Renal cortex interstitium (tissue), 15 donors: ENCODE measurements at places on chromosomes 2 and 18.

- DNase-seq = no peak
Measured at GRCh38 chr2:102724016-102724490, 37.8 kb upstream of the TMEM182 start.

DNA sequence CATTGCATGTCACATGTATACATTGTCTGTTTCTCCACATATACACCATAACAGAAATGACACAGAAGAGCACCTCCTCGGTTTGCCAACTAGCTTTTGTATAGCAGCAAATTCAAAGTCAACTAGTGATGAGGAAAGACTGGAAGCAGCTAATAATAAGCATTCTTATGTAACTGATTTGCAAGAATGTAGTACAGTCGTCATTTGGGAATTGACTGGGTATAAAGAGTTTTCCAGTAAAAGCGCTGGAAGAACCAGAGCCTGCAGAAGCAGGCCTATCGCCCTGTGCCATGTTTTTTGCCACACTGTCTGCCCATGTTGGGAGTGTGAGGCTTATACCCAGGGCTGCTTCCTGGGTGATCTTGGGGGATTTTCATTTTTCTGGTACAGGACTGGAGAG lies 310.6 kb downstream of the GBX2 start:
- DNase-seq = no peak

DNA sequence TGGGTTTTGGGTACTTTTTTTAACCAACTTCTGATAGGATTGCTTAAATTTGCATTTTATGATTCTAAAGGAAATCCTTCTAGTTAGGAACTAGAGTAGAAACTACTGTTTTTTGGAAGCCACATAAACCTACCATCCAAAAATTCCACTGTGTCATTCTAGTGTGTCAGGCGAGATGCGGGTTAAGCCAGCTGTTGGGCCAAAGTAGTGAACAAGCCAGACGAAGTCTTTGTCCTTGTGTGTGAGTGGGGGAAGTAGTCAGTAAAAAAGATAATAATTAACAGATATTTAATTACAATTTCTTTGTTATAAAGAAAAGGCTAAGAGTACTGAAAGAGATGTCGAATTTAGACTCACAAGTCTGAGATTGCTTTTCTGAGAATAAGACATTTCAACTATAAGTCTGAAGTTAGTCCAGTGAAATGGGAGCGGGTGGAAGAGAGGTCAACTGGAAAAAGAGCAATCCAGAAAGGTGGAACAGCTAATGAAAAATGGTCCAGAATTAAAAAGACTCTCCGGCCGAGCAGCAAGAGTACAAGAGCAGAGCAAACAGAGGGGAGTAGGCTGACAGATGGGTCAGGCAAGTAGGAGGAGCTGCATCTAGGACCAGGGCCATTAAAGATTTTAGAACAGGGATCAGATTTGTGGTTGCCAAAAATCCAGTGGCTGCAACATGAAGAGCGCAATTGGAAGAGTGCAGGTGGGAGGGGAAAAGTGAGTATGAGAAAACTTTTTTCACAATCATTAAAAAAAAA lies 1.5 kb downstream of the EPB41L5 start:
- peak; percentile 15 for DNase-seq

- no peak for DNase-seq
Measured at GRCh38 chr2:98929920-98930319, 6.1 kb downstream of the CRACDL start.

GRCh38 chr2:158463496-158464095 lies 6.8 kb downstream of the PKP4 start:
- no peak for DNase-seq

DNA sequence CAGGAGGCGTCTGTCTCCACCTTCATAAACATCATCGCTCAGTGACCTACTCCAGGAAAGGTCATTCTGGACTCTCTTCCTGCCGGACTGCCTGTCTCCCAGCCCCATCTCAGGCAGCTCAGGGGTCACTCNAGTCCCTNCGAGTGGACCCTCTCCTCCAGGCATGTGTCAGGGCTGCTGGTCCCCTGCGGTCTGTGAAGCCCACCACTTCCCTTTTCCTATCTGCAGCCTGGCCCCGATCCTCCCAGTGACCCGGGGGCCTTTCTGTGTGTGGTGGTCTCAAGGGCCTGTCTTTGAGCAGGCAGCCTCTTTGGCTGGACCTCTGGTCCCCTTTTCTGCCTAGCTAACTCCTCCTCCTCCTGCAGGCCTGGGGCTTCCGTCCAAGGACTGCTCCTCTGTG lies 5.9 kb upstream of the PARD6G start:
- DNase-seq = no peak

DNA sequence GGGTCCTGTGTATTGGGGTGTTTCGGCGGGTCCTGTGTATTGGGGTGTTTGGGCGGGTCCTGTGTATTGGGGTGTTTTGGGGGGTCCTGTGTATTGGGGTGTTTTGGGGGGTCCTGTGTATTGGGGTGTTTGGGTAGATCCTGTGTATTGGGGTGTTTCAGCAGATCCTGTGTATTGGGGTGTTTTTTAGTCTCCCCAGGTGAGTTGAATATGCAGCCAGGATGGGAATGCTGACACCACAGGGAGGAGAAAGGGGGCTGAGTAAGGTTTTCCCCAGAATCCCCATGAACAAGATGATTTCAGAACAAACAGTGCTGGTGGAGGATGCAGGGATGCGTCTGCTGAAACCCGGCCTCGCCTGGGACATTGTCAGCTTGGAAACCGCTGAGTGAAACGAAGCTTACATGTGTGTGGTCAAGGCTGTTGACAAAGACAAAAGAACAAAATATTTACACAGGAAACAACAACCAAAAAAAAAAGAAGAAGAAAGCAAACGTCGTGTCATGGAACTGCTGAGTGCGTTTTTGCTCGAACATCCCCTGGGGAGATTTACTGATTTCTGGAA lies 88.5 kb upstream of the ODC1 start:
- DNase-seq = no peak

DNA sequence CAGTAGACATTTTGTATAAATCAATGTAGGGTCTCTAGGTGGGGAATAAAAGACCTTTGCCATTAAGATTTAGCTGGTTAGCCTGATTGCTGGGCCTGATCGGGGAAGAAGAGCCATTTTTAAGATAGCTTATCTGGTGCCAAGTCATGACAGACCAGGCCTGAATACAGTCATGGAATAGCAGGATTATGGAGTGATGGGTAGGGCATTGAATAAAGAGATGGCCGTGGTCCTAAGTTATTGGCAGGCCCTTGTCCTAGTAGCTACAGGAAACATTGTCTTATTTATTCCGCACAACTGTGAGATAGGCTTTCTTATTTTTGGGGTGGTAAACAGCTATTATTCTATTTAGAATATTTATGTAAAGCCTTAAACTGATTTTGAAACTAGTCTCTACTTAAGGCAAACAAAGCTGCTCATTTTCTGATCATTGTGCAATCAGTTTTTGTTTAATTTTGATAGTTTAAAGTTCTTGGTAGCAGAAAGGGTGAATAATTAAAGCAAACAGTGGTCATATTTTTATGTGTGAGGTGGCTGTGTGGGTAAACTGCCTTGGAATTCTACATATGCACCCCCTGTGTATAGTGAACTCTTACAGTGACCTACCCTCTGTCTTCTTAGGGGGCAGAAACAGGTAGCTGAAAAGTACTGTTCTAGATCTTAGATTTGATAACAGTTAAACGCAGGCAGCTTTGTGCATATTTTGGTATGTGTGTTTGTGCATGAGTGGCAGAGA lies 22.6 kb downstream of the ZNF236 start:
- no peak for DNase-seq

DNA sequence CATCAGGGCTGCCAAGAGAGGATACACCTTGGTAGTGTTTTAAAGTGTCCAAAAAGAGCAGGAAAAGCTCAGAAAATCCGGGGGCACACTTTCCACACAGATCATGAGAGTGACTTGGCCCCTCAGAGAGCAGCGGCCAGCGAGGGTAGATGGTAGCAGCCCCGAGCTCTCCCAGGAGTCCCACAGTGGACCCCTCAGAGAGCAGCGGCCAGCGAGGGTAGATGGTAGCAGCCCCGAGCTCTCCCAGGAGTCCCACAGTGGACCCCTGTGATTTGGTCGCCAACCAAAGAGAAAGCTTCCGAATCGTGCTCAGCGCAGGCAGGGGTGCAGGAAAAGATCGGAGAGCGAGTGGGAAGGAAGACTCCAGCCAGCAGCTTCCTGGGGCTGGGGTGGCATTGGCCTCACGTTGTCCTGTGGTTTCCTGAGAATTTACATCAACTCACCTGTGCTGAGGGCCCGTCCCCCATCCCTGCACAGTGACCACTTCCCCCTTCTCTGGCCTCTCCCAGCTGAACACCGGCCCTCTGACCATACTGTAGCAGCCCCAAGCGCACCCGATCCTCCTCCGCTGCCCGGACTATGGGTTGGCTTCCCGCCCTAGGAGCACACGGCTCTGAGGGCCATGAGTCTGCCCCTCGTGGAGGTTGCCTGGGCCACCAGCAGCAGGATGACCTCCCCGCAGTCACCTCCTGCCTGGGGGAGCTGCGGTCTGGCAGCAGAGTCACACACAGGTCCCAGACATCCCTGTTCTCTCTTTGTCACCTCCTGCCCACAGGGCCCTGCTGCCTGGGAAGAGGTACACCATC lies 33.7 kb downstream of the MTERF4 start:
- DNase-seq = no peak

DNA sequence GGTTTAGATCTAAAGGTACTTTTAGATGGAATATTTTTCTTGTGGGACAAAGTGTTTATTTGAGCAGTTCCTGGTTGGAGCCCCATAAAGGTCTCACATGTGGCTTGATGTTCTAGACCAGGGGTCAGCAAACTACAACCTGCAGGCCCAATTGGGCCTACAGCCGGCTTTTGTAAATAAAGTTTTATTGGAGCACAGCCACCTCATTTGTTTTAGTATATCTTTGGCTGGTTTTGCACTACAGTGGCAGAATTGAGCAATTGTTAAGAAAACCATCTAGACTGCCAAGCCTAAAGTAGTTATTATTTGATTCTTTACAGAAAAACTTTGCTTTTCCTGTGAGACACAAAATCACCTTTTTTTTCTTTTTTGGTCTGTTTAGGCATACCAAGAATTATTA lies 41.6 kb downstream of the NDC80 start:
- DNase-seq = no peak

- DNase-seq = no peak
Measured at GRCh38 chr18:35161934-35162333, 78.9 kb upstream of the ZNF397 start.

DNA sequence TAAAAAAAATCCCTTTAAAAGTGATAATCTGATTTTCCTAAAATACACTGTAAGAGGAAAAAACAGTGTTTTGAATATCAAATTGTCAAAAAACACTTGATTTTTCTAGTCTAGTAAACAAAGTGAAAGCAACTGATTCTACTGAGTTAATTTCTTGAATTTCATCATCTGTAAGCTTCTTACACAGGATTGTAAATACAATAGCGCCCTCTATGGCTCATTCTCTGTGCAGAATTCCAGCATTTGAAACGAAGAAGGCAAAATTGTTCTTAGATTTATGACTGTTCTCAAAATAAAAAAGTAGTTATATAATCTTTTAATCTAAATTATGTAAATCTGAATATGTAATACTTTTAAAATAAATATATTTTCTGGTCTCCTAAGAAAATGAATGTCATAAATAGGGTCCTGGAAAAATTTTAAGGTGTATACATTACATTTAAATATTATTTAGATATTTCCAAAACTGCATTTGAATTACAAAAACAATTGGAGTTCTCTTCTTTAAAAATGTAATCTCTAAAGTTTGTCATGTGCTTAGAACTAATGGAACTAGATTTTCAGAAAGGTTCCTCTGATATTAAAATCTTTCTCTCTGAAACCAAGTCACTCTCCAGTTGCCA lies 176.9 kb upstream of the MC4R start:
- peak; percentile 19 for DNase-seq
